Activated naive CD4-positive, alpha-beta T cell treated with anti-CD3 and anti-CD28 coated beads, Interleukin-2, amount 10 ng/mL, durations not matched to agents 7 days and 5 days (primary cell): ENCODE measurements at places on chromosomes 7 and 10.

GRCh38 chr7:30751696-30752273 lies at the start of gene INMT:
Gene INMT (plus strand): TSS chr7:30752135. CDS start chr7:30752151, 16 bp downstream.
- no peak for DNase-seq

DNA sequence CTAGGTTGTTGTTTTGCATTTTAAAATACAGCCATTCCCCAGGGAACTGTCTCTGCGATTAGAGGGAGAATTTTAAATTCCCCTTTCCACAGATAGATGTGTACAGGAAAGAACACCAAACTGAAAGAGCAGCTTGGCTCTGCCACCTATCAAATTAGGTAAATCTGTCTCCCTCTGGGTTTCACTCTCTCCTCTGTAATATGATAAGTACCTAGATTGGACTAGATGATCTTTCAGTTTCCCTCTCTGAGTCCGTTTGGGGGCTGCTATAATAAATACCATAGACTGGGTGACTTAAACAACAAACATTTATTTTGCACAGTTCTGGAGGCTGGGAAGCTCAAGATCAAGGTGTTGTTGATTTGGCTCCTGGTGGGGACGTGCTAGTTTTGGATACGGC lies 186.0 kb downstream of the KIF20B start:
- DNase-seq: no peak

DNA sequence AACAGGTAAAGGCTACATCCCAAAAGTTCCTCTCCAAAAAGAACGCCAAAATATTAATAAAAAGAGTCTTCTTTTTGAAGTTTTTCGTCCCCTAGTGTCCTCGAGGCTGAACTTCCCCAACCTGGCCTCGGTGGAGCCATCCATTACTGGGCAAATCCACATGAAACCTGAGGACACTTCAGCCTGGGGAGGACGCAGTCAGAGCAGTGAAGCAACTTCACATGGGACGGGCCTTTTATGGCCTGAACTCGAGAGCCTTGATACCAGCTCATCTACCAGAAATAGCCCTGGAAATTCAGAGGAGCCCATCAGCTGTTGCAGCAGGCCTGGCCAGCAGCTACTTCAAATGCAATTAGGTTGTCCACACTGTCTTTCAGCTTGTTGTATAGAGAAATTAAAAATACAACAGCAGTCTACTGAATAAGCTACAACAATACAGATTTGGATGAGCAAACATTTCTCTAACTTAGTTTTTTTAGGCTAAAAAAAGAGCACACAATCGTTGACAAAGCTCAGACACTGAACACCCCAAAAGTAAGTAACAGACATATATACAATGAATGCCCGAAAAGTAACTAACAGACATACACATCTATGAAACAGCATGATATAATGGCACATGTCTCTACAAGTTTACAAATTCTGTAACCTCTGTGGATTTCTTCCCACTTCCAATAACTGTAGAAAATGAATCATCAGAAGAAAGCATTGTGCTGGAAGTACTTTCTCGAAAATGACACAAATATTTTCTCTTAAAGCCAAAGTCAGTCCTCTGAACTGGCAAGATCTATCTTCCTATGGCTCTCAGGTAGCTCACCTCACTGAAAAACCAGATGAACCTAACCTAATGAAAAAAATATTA lies at the start of gene SVIL:
Gene SVIL (minus strand): TSS at position 208 of the 862 bp plus-strand sequence. CDS start 79,913 bp downstream, outside the sequence.
- no peak for DNase-seq

- DNase-seq: no peak
Measured at GRCh38 chr10:66782776-66783175, 143.1 kb upstream of the LRRTM3 start.

DNA sequence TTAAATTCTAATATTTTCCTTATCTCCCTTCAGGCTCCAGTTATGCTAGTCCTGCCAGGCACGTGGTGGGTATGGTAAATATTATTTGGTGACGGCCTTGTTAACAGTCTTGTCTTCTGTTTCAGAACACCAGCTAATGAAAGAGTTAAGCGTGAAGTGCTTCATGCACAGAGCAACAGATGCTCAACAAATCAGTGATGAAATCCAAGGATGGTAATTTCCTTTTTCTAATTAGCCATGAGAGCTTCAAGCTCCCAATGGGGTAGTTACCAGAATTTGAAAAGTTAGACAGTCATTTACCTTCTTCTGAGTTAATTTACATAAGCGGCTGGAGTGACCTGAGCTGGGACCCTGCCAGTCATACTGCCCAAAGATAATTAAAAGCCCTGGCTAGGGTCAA lies 1.9 kb upstream of the OTUD1 start:
- DNase-seq: no peak

- DNase-seq: no peak
Measured at GRCh38 chr10:97163181-97163580, 22.6 kb downstream of the SLIT1 start.

GRCh38 chr7:128912281-128912680 lies 1.8 kb upstream of the KCP start:
- peak; percentile 18 for DNase-seq

DNA sequence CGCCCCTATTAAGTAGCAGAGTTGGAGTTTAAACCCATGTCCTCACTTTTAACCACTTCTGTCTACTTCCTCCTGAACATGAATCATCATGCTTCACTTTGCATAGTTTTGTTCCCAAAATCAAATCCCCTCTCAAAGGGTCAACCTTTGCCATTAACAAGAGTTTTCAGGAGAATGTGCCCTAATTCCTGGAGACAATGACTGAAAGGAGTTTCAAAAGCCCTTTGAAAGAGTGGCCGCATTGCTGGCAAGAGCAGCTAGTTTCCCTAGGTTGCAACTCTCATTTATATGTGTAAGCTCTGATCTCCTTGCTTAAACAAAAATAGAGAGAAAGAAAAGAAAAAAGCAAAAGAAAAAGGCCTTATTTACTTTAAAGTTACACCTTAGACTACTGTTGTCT lies 9.2 kb downstream of the LGI1 start:
- no peak for DNase-seq

GRCh38 chr10:75111365-75111906 lies at the start of gene SAMD8:
Gene SAMD8 (plus strand): TSS chr10:75111656. CDS start chr10:75150529, 38,873 bp downstream.
- DNase-seq: peak; percentile 98

DNA sequence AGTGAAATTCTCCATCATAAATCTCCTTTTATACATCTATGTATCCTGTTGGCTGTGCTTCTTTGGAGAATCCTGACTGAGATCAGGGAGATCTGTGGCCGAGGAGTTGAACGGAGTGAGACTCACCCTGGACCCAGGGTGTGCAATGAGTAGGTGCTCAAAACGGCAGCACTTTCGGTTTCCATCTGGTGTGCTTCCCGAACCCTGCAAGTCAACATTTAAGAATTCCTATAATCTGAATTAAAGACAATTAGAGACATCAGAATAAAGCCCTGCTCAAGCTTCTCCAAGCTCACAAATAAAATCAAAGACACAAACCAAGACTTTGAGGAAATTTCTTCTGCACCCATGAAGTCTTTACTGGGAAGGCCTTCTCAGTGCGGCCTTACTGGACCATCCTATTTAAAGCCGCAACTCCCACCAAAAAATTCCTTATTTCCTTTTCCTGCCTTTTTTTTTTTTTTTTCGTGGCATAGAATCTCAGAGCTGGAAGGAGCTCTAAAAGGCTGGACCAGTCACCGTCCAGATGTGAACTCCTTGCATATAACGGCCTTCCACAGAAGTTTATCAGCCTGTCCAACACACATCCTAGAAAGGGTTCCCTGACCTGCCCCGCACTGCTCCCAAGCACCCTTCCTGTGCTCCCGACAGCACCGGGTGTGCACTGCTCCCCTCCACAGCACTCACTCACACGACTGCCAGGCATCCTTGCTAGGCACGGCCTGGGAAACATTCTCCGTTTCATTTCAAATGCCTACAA lies 29.7 kb downstream of the GNA12 start:
- no peak for DNase-seq

- DNase-seq: peak; percentile 17
Measured at GRCh38 chr7:102469351-102469971, 4.7 kb downstream of the LRWD1 start.

DNA sequence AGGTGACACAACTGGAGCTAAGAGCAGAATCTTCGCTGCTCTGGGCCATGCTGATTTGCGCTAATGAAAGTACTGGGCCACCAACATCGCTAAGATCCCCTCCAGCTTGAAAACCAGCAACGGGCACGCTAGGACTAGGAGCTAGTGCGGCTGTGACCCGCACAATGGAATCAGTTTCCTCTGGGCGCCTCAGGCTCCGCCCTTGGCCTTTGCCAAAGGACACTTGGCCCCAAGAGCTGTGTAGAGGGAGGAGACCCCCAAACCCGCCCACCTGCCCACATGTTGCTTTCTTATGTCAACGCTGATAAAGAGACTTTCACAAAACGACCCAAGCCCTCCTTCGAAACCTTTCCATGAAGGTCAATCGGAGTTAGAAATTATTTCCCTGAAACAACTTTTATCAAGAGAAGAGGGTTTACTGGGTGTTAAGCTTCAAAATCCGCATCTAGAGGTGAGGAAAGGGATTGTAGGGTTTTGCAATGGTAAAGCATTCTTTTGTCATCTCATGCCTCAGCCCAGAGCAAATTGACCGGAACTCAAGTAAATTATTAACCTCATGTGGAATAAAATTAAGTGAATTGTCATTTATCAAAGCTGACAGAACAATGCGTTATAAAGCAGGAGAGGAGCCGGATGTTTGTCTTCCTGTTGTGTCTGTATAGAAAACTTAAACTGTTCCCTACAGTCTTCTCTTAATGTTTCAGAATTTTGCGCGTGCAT lies 9.4 kb downstream of the ABCB5 start:
- no peak for DNase-seq

DNA sequence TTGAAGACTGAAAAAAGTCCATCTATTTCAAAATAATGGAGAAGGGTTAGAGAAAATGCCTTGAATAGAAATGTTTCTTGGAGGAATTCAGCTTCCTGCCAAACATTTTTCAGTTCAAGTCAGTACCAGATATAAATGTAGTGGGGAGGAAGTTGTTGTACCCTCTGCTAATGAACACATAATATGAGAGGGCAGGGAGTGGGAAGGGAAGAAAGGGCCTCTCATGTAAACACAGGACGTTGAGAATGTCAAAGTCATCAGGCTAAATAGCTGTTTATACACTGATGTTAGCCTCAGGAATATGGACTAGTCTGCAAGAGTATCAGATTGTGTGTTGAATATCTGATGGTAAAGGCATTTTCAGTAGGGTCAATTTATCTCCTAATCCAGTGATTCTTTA lies 37.0 kb downstream of the GPR37 start:
- DNase-seq: no peak

DNA sequence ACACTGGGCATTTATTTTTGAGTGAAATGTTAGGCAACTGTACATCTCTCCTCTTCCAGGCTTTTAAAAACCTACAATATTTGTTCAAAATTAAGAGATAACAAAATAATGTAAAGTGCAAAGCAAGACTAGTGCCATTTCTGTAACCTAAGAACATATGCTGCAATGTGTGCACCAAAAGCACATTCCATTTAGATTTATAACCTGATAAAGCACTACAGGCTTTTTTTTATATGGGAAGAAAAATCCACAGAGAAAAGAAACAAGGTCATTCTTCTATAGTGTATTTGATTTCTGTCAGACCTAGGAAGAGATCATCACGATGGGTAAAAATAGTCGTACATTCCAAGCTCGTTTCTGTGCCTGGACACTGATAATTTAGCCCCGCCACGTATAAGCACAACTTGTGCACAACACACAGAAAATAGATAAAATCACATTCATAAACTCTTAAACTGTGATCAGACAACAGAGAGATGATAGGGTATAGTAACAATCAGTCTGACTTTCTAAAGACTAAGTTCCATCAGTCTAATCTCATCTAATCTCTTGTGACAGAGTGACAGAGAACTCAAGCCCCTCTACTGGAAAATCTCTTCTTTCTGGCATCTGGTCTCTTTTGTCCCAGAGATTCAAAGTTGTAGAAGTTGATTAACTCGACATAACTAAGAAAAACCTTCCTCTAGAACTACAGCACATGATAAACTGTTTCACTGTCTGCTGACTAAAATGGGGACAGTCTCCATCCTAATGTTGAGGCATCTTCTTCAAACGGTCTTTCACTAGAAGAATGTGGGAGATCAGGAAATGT lies 6.7 kb downstream of the LAMB1 start:
- DNase-seq: no peak

- DNase-seq: peak; percentile 90
Measured at GRCh38 chr10:5775685-5776084, 37.5 kb downstream of the GDI2 start.

GRCh38 chr10:99461230-99461629 lies 30.8 kb upstream of the GOT1 start:
- DNase-seq: no peak

DNA sequence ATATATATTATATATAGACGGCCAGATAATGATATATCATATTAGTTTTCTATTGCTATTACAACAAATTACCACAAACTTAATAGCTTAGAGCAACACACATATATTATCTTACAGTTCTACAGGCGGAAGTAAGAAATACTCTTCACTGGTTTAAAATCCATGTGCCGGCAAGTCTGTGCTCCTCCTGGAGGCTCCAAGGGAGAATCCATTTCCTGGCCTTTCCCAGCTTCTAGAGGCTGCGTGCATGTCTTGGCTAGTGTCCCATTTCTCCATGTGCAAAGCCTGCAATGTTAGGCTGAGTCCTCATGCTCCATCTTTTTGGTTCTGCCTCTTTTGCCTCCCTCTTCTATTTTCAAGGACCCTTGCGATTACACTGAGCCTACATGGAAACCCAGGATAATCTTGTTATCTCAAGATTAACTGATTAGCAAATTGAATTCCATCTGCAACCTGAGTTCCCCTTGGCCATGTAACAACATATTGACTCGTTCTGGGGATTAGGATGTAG lies 23.9 kb upstream of the PNLIPRP3 start:
- no peak for DNase-seq

GRCh38 chr7:36784991-36785940 lies 61.0 kb upstream of the AOAH start:
- peak; percentile 68 for DNase-seq

- no peak for DNase-seq
Measured at GRCh38 chr7:68438016-68438415, 1160.3 kb upstream of the AUTS2 start.

- no peak for DNase-seq
Measured at GRCh38 chr7:112362731-112363131, 87.5 kb upstream of the IFRD1 start.

- no peak for DNase-seq
Measured at GRCh38 chr7:103132995-103133688, 15.8 kb downstream of the NAPEPLD start.

DNA sequence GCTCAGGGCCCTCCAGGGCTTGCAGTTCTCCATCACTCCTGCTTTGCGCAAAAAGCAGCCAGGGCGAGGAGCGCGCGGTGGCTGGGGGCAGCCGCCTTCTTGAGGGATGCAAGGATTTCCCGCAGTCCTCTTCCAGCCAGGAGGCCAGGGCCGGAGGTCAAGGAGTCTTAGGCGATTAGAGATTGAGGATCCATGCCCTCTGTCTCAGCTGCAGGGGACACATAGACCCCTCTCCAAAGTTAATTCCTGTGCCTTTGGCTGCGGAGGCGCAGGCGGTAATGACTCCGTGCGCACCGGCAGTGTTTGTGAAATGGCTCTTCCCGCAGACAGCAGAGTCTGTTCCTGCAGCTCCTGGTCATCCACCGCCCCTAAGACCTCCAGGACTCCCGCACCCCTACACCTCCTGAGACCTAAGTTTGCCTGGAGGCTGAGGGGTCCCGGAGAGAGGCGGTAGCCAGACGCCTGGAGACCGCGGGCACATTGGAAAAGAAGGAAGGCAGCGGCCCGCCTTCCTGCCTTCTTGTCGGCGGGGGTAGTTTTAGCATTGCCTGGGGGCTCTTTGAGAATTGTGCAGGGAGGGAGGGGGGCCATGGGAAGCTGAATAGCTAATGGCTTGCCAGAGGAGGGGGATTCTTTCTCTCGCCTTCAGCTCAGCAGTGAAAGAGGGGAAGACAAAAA lies 3.3 kb upstream of the NEUROG3 start:
- no peak for DNase-seq
